ENCODE measurements at places on chromosomes 3 and 15.

DNA sequence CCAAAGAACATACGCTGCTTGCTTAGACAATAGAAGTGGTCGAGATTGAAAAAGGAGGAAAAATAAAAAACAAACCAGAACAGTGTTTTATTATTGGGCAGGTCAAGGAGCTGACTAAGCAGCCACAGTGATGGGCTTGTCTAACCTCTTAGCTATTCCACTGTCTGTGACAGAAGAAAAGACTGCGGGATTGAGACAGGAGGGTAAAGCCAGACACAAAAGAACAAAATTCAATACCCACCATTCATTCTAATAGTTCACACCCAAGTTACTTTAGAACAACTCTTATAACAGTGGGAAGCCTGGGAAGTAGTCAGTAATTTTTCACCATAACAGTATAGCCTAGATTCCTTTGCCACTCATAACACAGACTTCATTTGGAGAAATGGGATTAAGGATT is 435.4 kb downstream of the MFSD1 start:
- DNase-seq = no peak

- no peak for DNase-seq
Observed at GRCh38 chr3:83122774-83123350, 1361.4 kb upstream of the GBE1 start.

- peak; percentile 58 for DNase-seq
Observed at GRCh38 chr3:182713743-182714517, 79.4 kb upstream of the ATP11B start.

DNA sequence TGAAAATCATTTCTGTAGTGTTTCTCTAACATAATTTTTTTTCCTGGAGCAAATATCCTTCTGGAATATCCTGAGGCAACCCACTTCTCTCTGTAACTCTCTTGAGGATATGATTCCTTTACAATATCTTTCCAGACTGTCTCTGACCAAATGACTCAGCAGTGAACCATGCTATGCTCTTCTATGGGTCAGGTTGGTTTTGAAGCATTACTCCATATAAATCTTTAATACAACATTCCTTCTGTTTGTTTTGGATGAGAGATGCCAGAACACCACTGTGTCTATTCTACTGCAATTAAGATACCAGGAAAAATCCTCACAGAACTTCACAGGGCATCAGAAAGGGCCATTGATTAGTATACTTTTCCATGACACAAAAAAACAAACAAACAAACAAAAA is 626.4 kb upstream of the ZNF385D start:
- no peak for DNase-seq

- no peak for DNase-seq
Observed at GRCh38 chr3:120497818-120498217, 47.0 kb upstream of the FSTL1 start.

GRCh38 chr3:45984331-45985312 is 11.0 kb downstream of the FYCO1 start:
- DNase-seq = no peak

Data from HepG2 (cell line).